ENCODE measurements at places on chromosomes 2 and 18.

GRCh38 chr2:43524177-43524965 lies 71.5 kb downstream of the THADA start:
- DNase-seq, result no peak

- no peak for DNase-seq
These were observed 139.9 kb upstream of the FSHR start for GRCh38 chr2:49294225-49294624.

DNA sequence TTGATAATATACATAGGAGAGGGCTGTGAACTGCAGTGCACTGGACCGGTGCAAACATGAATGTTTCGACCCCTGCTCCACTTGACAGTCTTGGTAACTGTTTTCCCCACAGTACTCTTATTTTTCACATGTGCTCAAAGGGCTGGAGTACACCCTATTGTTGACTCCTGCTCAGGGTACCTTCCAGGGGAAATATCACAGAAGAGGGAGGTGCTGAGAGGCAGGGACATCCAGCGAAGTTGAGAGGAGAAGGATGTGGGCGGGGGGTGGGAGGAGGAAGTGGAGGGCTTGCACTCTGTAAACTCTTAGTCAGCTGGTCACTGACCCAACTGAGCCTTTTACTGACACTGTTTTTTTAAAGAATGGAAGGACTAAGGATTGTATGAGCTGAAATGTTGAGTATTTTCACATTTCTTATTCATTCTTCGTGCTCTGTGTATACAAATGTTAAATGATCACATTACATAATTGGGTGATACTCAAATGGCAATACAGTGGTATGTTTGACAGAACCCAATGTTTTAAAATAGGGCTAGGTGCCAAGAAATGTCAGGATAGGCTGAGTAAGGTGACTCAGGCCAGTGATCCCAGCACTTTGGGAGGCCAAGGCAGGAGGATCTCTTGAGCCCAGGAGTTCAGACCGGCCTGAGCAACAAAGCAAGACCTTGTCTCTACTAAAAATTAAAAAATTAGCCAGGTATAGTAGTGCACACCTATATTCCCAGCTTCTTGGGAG lies 10.0 kb downstream of the INPP4A start:
- DNase-seq, result no peak

DNA sequence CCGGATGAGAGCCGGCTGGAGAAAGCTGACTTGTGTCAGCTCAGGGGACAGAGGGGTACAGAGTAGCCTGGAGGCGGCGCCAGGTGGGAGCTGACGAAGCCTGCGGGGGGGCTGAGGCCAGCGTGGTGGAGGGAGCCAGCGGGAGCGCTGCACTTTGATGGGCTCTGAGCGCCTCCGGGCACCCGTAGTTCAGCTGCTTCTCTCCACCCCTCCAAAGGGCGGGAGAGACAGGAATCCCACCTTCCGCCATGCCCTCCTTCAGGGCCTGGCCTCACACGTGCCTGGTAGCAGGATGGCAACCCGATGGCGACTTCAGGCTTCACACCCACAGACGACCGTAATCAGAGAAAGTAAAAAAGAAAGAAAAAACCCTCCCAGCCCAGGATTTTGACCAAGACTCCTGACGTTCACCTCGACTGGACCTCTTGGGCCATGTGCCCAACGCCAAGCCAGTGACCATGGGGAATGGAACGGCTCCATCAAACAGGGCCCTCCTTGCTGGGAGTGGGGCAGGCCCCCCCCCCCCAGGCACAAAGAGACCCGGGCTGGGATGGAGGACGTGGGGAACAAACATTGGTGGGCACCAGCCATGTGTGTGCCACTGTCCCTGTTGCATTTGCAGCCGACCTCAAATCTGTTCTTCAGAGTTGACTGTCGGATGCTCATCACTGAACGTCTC lies 60.7 kb upstream of the ASAP2 start:
- no peak for DNase-seq

DNA sequence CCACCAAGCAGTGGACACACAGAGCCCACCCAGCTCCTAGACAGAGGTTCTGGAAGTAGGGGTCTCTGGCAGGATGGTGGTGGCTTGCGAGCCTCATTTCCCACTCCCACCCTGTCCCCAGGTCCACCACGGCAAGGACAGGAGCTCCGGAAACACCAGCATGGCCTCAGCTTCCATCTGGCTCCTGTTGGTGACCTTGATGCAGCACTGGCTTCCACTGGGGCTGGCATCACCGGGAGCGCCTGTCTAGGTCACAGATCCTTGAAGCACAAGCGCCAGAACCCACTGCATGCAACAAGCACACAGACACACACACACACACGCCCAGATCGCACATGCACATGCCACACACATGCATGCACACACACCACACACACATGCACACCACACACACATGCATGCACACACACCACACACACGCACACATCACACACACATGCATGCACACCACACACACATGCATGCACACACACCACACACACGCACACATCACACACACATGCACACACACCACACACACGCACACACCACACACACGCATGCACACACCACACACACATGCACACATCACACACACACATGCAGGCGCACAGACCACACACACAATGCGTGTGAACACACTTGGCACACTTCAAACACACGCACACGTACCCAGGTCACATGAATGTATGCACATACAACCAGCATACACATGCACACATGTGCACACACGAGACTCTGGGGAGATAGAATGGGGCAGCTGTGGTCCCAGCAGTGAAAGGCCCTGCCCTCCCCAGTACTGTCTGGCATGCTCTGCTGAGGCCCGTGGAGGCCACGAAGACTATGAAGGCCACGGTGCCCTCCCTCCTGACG lies 63.7 kb downstream of the TWIST2 start:
- no peak for DNase-seq

DNA sequence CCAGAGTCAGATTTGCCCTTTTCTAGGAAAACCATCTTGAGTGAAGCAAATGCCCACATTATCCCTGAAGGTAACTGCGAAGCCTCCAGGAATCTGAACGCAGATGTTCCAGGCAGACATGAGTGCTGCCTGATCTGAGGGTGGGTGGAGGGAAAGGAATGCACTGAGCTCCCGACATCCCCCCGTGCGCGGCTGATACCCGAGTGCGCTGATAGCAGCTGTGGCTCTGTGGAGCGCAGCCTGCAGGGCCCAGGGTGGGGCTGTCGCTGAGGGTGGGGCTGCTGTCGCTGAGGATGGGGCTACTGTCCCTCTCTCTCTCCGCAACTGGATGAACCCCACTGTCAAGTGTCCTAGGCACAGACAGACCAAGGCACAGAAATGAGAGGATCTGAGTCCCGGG lies 82.4 kb downstream of the GFPT1 start:
- no peak for DNase-seq

- no peak for DNase-seq
These were observed 39.3 kb downstream of the PELI1 start for GRCh38 chr2:64104933-64105332.

All from GM18507 (cell line).